Right renal cortex interstitium (tissue), 3 donors: ENCODE measurements at places on chromosomes 4 and X.

GRCh38 chr4:183825346-183825745 is 79.8 kb upstream of the STOX2 start:
- no peak for DNase-seq

GRCh38 chr4:166121897-166122296 is 248.9 kb downstream of the TLL1 start:
- DNase-seq = no peak

- DNase-seq = no peak
Measured at GRCh38 chr4:24995346-24995919, 35.3 kb downstream of the LGI2 start.

- DNase-seq = no peak
Measured at GRCh38 chr4:139876337-139876941, 210.8 kb downstream of the MGST2 start.

GRCh38 chr4:138978028-138978585 is 37.5 kb upstream of the NOCT start:
- DNase-seq = no peak
